ENCODE measurements at places on chromosomes 2 and 18.

DNA sequence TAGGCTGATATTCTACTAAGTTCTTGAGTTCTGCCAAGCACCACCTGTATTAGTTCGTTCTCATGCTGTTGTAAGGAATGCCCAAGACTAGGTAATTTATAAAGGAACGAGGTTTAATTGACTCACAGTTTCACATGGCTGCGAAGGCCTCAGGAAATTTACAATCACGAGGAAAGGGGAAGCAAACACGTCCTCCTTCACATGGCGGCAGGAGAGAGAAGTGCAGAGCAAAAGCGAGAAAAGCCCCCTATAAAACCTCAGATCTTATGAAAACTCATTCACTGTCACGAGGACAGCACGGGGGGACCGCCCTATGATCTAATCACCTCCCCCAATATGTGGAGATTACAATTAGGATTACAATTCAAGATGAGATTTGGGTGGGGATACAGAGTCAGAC lies 47.7 kb upstream of the YWHAQ start:
- DNase-seq = no peak
- H3K4me1 ChIP-seq = peaks cover 10% of the 10 kb centered on the region
- no peak overlapping the region for H3K27ac ChIP-seq
- no peaks in the 10 kb centered on the region for H3K36me3 ChIP-seq

DNA sequence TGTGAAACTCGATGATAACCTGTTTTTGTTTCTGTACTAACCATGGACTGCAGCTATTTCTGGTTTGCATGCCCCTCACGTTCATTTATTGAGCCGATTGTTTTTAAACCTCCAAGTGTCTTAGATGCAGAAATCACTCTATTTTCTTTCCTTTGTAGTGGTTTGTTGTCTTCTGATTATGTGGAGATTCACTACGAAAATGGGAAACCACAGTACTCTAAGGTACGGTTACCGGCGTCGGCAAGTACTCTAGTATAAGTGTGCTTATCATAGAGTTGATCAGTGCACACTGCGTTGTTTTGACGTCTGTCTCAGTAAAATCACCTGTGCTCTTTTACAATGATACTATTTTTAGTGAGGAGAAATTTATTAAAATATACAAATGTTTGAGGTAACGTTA lies 87.4 kb downstream of the ADAM23 start:
- DNase-seq = no peak
- no peaks in the 10 kb centered on the region for H3K36me3 ChIP-seq
- peaks cover 8% of the 10 kb centered on the region for H3K4me1 ChIP-seq
- no peak overlapping the region for H3K27ac ChIP-seq
- no peaks in the 10 kb centered on the region for H3K27me3 ChIP-seq
- H3K4me3 ChIP-seq = no peak overlapping the region

DNA sequence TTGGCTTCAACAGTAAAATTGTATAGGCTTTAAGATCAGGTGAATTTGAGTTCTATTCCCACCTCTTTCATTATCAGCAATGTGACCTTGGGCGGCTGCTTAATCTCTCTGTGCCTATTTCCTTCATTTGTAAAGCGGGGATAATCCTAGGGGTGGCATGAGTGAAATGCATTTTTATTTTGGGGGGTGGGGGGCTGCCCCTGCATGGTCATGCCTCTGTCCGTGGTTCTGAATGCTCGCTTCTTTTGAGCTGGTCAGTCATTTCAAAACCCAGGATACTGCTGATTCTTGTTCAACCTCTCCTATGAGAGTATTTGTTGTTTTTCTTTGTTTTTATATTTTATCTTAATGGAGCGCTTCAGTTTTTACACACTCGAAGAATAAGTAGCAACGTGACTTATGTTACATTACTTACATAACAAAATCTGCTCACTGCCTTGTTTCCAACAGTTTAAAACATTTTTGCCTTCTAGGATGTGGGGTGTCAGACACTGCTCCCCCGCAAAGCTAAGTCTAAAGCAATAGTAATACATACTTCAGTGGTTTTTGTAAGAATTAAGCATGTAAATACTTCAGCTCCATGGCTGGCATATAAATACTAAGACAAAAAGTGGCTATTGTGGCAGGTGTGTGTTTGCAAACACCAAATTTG lies 152.6 kb upstream of the PELI1 start:
- H3K4me1 ChIP-seq = no peaks in the 10 kb centered on the region
- H3K4me3 ChIP-seq = no peak overlapping the region
- DNase-seq = no peak
- H3K36me3 ChIP-seq = no peaks in the 10 kb centered on the region
- H3K27ac ChIP-seq = no peak overlapping the region
- no peaks in the 10 kb centered on the region for H3K27me3 ChIP-seq

- no peak overlapping the region for H3K27ac ChIP-seq
Observed at GRCh38 chr2:8086357-8086756, 595.5 kb upstream of the ID2 start.

DNA sequence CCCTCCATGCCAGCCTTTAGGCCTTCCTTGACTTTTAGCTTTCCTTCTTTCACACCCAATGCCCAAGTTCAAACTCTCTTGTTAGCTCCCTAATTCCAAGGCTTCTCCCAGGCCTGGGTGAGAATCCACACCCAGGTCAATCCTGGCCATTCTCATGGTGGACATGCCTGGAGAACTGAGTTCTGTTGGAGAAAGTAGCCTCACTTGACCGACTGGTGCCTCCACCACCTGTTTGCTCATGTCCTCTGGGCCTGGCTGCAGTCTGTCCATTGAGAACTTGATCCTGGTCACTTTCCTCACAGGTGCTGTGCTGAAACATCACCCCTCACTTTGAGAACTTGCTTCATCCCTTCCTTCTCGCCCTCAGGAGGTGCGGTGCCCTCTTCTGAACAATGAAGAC lies 189.1 kb upstream of the TWIST2 start:
- no peaks in the 10 kb centered on the region for H3K36me3 ChIP-seq
- H3K4me3 ChIP-seq = no peak overlapping the region
- DNase-seq = no peak
- peaks cover 6% of the 10 kb centered on the region for H3K4me1 ChIP-seq

Data from neural progenitor cell (in vitro differentiated cells).